Right lung (tissue), 10 donors: ENCODE measurements at places on chromosomes 11 and 22.

GRCh38 chr22:35330258-35330861 is 30.7 kb downstream of the TOM1 start:
- DNase-seq = peak; percentile 39

DNA sequence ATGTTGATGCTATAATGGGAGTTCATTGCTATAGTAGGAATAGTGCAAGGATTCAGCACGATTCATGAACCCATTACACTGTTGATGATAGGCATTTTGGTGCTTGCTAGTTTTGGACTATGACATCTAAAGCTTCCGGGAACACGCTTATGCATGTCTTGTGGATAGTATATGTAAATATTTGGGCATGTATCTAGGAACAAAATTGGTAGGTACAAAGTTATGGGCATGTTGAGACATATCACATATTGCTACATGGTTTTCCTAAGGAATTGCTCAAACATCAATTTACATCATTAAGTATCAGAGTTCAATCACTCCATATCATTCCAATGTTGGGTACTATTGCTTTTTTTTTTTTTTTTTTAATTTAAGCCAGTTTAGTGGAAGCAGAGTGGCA is 1103.2 kb downstream of the TBC1D22A start:
- DNase-seq = no peak

DNA sequence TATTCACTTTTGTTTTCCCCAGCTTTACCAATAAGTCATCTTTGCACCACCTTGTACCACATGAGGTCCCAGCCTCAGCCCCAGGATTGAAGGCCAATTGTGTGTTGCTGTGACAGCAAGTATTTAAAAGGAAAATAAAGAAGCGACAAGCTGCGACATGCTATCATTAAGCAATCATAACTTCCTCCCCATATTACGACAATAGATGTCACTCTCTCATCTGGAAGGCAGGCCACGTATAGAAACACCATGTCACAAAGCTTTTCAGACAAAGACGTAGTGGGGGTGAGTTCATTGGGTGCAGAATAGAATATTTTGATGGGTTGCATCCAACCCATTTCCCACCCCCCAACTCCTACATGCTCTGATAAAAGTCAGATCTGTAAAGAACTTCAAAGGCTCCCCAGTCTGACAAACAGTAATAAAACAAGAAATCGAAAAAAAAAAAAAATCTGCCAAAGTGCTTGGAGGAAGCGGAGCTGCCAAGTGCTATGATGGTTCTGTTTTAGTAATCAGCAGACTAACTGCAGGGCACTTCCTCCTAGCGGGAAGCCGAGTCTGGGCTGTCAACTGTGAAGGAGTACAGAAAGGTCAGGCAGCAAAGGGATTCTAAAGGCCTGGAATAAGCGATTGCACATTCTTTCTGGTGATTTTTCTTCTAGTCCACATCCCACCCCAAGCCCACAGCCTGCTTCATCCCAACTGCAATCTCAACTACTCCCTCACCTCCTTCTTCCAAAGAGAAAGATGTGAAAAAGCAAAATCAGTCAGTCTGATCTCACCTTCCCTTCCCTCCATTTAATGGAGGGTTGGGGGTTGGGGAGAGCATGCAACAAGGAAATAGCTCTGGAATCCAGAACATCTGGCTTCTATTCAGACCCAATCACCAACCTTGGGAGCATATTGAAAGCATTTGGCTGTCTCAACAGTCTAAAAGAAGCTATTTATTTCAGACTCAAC is 131.4 kb upstream of the UBASH3B start:
- DNase-seq = peak; percentile 33

- DNase-seq = no peak
Observed at GRCh38 chr11:31768749-31769640, 42.1 kb downstream of the PAX6 start.

GRCh38 chr11:117681438-117681837 is 115.6 kb downstream of the DSCAML1 start:
- DNase-seq = no peak

DNA sequence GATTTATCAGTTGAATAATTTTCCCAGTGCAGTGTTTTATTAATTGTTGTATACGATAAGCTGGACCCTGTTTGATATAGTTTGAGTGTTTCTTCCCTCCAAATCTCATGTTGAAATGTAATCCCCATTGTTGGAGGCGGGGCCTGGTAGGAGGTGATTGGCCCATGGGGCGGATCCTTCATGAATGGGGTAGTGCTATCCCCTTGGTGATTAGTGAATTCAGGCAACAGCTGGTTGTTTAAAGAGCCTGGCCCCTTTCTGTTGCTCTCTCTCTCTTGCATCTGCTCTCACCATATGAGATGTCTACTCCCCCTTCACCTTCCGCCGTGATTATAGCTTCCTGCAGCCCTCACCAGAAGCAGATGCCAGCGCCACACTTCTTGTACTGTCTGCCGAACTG is 1.5 kb downstream of the OR5A1 start:
- DNase-seq = no peak

GRCh38 chr22:27583856-27584255 is 217.7 kb downstream of the MN1 start:
- no peak for DNase-seq

DNA sequence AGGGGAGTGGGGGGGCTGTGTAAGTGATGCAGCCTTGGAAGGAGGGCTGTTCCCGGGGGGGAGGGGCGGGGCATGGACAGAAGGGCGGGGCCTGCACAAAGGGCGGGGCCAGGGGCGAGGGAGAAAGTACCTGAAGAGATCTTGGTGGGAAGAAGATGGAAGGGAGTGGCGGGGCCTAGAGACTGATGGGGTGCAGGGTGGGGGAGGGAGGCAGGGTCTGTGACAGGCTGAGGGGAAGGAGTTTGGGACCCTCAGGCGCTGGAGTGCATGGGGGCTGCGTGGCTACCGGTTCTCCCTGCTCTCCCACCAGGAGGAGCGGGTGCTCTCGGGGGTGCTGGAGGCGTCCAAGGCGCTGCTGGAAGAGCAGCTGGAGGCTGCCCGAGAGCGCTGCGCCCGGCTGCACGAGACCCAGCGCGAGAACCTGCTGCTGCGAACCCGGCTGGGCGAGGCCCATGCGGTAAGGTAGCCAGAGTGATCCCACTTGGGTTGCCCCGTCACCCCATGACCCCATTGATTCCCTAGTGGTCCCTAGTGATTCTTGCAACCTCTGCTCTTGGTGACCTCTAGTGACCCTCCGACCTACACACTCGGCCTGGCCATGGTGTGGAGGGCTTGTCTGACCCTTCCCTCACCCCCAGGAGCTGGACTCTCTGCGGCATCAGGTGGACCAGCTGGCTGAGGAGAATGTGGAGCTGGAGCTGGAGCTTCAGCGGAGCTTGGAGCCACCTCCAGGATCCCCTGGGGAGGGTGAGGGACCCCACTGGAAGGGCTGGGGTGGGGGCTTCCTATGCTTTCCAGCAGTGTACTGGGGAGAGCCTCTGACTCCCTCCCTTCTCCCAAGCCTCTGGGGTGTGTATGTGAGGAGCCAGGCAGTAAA is 3.1 kb downstream of the CCDC88B start:
- DNase-seq = no peak

DNA sequence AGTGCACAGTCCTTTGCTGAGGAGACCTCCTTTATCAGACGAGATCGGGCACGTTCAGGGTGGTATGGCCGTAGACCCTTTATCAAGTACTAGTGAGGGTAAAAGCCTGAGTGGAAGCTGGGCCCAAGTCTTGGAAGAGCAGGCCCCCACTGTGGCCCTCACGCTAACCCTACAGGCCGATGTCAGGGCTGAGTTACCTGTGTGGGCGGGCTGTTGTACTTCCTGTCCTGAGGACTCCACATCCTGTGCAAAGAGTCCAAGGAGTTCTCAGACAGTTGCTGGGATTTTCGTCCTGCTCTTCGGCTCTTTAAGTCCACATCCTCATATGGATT is 34.9 kb downstream of the RPL27A start:
- no peak for DNase-seq

DNA sequence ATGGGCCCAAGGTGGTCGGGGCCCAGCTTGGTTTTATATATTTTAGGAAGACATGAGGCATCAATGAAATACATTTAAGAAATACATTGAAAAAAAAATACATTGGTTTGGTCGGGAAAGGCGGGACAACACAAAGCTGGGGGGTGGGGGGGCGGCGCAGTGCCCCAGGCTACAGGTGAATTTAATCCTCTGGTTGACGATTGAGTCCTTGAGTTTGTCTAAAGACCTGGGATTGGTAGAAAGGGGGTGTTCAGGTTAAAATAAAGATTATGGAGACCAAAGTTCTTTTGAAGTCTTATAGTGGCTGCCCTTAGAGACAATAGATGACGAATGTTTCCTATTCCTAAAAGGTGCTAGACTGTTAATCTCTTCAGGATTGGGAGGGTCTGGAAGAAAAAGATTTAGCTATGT is 3.1 kb downstream of the IFITM1 start:
- DNase-seq = no peak

DNA sequence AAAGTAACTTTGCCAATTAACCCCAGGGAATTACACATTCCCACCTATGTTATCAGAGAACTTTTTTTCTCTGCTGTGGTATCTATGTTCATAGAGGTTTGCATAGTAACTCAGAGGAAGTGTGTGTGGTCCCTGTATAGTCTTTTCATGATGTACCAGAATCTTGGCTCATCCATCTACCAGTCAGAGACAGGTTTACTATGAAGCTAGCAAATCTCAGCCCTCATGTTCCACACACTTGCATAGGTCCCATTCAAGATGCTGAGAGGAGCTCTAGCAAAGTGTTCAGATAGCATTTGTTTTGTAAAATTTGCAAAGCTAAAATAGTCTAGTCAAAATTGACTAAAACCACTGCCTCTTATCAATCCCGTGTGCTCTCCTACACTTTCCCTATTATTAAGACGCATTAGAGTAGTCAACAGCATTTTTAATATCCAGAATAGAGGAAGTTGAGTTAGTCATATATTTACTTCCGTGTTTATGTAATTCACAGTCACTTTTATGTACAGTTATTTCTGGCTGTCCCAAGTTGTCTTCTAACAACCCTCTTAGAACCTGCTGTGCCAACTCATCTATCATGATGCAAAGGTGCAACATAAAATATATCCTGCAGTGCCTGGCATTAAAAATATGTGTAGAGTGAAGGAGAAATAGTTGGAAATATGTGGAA is 184.2 kb downstream of the FAM76B start:
- no peak for DNase-seq

- no peak for DNase-seq
Observed at GRCh38 chr22:20579273-20580120, 72.1 kb downstream of the MED15 start.

- DNase-seq = no peak
Observed at GRCh38 chr22:50376085-50376651, 33.0 kb downstream of the PPP6R2 start.

GRCh38 chr11:125070699-125071254 is 7.7 kb downstream of the SLC37A2 start:
- DNase-seq = no peak

DNA sequence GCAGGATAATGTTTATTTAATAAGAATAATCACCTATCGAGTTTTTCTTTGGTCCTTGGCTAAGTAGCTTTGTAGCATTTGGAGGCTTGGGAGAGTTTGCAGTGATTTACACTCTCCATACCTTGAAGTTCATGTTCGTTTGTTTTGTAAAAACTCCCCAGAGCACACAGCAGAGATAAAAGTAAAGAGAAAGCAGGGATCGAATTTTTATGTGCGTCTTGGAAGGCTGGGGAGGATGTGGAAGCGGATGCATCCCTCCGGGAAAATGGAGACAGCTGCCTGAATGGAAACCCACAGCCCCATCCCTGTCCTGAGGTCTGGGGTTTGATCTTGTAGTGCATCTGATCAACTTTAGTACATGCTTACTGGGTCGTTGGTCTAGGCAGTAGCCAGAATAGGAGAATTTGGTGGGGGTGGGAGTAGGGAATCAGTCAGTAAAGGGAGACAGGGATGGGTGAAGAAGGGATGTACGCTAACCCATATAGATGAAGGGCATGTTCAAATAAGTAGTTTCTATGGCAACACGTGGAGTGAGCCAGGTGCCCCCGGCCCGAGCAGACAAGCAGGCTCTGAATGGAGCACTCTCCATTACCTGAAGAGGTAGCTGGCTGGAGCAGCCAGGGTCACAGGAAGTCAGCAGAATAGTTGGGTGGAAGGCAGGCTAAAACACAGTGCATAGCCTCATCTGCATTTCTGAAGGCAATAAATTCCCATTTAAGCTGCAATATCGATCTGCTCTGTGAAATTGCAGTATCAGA is 147.8 kb downstream of the COMMD9 start:
- no peak for DNase-seq

GRCh38 chr11:77418155-77418970 is 55.5 kb downstream of the PAK1 start:
- DNase-seq = no peak

DNA sequence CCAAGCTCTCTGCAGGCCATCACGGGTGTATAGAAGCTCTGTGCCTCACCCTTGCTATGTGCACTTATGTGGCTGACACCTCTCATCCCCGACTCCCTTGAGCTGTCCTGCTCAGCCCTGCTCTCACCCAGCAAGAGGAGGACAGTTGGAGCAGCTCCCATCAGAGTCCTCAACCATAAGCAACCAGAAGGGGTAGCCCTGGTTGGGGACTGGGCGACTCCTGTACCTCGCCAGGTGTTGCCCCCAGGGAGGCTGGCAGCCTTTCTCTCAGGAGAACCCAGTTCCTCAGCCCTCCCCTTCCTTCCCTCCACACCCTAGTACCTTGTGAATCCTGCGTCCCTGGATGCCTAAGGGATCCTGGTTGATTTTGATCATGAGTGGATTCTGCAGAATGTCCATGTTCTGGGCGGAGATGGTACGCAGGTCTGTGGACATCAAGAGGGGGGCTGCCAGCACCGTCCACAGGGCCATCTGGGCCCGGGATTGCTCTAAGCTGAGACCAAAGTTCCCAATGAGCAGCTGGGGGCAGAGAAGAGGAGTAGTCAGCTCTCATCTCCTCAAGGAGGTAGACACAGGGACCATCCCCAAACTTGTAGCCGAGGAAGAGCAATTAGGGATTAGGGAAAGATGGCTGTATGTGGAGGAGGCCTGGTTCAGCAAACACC is 8.0 kb downstream of the NAGA start:
- DNase-seq = no peak

- peak; percentile 100 for DNase-seq
Observed at GRCh38 chr11:114159802-114160632, 100.5 kb downstream of the ZBTB16 start.

DNA sequence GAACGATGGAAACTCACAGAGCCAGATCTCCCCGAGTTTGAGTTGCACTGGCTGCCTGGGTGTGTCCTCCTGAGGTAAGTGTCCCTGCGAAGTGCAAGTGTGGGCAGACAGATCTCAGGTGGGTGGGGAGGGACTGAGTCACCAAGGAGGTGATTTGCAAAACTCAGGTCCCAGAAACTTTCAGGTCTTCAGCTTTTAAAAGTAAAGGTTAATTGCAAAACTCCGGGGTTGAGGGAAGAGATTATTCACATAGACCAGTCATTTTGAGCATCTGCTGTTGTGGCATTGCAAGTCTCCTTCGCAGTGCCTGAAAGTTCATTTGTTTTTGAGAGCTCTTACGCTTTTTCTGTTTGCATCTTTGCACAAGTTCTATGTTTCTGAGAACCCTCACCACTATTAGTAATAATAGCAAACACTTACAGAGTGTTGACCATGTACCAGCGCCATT is 7.1 kb downstream of the CD44 start:
- DNase-seq = no peak
